ENCODE measurements at places on chromosomes 3 and 15.

DNA sequence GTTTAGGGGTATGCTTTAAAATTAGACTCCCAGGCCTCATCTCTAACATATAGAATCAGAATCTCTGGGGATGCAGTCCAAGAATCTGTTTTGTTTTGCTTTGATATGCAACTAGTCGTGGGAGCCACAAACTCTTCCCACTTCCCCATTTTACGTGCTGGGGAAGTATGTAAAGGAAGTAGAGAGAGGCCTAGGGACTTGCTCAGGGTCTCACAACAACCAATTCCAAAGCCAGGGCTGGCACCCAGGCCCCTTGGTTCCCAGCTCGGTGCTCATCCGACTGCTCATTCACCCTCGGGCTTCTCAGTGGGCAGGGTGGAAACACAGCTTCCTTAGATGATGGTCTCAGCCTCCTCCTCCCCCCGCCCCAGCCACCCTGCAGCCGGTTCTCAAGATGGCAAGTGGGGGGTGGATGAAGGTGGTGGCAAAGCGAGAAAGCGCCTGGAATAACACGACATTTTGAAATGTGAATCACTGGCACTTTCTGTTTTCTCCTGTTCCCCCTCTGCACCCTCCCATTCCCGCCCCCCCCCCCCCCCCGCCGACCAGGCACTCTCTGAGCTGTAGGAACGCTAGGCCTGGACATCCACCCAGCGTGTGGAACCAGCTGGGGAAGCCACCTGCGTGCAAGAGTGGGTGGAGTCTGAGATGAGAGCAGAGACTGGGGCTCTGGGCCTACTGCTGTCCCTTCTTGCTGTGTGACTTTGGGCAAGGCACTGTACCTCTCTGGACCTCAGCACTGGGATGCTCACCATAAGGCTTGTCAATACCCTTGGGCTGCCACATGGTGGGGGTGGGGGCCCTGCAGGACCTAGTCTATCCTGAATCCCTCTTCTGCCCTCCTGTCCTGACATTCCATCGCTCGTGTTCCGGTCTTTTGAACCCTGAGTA is 214.5 kb downstream of the RPLP1 start:
- DNase-seq = peak; percentile 27

DNA sequence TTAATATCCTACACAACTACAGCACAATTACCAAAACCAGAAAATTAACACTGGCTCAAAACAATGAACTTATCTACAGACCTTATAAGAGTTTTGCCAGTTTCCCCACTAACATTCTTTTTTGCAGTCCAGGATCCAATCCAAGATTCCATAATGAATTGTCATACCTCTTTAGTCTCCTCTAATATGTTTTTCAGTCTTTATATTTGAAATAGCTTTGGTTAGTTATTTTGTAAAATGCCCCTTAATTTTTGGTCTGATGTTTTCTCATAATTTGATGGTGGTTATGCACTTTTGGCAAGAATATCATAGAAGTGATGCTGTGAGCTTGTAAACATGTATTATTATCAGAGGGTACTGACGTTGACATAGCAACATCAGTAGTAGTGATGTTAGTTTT is 124.3 kb downstream of the ISL2 start:
- DNase-seq = no peak

DNA sequence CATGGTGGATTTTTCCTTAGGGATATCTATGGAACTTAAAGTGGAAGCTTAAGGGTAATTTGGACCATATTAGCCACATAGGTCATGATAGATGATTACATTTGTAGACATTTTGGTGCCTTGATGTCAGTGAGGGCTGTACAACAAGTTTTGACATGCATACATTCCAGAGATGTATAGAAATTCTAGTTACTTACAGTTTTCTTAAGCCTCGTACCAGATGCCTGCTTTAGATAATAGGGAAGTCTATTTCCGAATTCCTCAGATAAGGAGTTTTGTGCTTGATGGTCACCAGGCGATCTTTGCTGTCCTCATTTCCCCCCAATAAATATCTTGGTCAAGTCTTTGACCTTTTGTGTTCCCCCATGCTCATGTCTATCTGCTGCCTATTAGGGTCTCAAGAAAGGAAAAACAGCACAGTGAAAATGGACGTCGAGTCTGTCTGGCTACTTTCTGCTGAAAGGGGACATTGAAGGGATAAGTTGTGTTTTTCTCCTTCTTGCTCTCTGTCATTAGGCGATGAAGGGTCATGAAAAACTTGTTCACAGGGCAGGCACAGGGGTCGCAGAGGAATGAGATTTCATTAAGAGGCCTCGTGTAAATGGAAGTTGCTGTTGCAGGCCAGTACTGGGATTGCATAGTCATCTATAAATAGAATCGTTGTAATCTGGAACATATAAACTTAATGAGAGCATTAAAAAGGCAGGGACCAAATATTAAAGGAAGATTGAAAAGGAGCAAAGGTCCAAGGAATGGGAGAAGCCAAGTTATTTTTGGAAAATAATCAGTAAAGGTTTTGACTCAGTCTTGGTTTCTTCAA is 20.0 kb upstream of the SENP7 start:
- no peak for DNase-seq

GRCh38 chr3:146680617-146681016 is 75.5 kb upstream of the PLSCR5 start:
- DNase-seq = no peak

DNA sequence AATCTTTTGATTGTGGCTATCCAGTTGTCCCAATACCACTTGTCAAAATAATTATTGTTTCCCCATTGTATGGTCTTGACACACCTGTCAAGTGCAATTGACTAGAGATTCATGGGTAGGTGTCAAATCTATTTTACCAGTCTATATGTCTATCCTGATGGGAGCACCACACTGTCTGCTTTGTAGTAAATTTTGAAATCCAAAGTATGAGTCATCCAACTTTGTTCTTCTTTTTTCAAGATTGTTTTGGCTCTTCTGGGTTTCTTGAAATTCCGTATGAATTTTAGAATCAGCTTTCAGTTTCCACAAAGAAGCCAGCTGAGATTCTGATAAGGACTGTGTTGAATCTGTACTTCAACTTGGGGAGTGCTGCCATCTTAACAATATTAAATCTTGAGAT is 71.9 kb downstream of the CSNK1G1 start:
- no peak for DNase-seq

DNA sequence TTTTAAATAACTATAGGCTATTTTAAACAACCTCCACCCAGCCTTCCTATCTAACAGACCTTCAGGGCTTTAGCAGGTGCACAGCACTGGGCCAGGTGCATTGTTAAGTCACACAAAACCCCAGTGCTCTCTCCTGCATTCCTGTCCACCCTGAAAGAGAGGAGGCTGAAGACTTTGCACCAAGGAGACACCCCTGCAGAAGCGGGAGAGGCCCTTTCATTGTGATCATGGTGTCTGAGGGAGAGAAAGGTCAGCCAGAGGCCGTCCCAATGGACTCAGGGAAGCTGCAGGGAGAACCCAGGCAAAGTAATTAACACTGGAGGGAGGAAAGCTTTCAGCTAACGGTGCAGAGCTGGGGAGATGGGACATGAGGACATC is 5.2 kb downstream of the LRIG1 start:
- no peak for DNase-seq
